ENCODE measurements at places on chromosomes 12 and 14.
A peak's percentile ranks its signal among the peaks of the same experiment; 100 is the strongest.

GRCh38 chr12:31278832-31279231, 47.1 kb downstream of the SINHCAF start:
- no peak for DNase-seq

- peak; percentile 33 for DNase-seq
Measured at GRCh38 chr12:8156845-8157244, at the start of gene ZNF705A. Gene ZNF705A (plus strand): TSS chr12:8157015. CDS start chr12:8172626, 15,611 bp downstream.

GRCh38 chr12:7130701-7131501, 730 bp downstream of the CLSTN3 start:
- DNase-seq = peak; percentile 81

DNA sequence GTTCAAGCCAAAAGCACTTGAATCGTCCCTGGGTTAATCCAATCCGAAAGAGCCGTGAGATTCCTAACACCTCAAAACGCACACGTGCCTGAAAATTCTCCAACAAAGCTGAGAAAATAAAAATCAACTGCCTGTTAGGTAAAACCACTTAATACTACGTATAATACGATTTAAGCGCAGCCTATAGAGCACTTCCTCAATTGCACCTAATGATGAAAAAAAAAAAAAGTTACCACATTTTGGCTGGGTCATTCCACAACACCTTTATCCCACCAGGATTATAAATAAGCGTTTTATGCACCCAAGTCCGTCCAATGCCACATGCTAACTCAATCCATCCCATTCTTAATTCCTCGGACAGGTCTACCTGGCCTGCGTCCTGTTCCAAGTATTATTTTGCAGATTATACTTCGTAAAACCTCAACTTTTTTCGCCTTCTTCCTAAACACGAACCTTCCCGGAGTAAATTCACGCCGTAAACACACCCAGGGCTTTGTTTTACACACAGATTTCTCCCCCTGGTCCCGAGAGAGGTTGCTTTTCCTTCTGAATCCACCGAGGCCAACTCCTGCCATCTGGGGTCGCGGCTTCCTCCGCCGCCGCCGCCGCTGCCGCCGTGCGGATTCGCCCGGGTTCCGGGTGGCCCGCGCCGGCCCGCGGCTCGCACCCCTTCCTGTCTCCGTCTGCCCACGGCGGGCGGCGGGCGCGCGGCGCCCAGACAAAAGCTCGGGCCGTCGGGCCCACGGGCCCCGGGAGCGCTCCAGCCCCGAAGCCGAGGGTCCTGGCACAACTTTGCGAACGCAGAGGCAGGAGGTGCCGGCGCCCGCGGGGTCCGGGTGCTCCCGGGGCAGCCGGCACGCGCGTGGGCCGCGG, 66.2 kb downstream of the RNF34 start:
- no peak for DNase-seq

DNA sequence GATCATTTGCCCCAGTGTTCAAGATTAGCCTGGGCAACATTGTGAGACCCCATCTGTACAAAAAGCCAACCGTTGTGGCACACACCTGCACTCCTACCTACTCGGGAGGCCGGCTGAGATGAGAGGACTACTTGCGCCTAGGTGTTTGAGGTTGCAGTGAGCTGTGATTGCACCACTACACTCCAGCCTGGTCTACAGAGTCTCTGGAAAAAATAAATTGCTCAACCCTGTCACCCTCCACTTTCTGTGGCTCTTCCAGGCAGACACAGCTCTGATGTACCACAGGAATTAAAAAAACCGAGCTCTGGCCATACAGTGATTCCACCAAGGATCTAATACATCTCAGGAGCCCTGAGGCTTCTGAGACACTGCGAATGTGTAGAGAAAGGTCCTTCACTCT, 14.4 kb downstream of the TIMELESS start:
- DNase-seq = no peak

DNA sequence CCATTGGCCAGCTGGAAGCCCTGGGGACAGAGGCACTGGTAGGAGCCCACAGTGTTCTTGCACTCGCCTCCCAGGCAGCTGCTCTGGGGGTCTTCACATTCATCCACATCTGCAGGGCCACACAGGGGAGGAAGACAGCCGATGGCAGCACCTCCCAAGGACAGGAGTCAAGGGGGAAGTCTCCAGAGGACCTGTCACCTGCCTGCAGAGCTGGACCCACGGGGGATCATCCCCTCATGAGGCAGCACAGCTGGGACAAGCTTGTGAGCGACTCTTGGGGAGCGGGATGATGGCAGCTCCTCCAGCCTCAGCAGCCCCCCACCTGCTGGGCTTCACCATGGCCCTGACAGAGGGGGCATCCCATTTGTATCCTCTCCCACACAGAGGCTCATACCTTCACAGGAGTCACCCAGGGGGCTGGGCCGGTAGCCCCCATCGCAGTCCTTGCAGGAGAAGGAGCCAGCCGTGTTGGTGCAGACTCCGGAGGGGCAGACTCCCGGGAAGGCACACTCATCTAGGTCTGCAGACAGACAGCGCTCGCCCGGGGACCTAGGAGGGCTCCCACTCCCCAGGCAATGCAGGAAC, 15.4 kb downstream of the ISCA2 start:
- no peak for DNase-seq

DNA sequence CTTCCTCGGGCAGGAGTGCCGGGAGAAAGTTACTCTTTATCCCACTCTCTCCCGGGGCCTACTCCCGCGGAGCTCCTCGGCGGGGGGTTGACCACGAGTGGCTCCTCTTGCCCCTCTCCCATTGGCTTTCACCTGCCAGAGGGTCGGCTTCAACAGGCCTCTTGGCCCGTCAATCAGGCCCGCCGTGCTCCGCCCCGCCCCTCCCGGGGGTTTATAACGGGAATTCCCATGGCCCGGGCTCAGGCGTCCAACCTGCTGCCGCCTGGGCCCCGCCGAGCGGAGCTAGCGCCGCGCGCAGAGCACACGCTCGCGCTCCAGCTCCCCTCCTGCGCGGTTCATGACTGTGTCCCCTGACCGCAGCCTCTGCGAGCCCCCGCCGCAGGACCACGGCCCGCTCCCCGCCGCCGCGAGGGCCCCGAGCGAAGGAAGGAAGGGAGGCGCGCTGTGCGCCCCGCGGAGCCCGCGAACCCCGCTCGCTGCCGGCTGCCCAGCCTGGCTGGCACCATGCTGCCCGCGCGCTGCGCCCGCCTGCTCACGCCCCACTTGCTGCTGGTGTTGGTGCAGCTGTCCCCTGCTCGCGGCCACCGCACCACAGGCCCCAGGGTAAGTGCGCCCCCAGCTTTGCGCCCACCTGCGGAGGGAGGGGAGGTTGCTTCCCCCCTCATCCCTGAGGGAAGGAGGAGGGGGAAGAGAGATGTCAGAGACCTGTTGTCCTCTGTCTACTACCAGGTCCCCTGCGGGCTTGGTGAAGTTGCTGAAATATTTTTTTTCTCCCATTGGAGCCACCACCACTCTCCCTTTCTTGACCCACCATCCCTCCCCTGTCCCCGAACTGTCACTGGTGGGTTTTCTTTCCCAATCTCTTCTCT, at the start of gene SMOC1:
Gene SMOC1 (plus strand): TSS at position 242 of the 869 bp plus-strand sequence. CDS start 263 bp downstream, at position 505.
- peak; percentile 100 for DNase-seq

DNA sequence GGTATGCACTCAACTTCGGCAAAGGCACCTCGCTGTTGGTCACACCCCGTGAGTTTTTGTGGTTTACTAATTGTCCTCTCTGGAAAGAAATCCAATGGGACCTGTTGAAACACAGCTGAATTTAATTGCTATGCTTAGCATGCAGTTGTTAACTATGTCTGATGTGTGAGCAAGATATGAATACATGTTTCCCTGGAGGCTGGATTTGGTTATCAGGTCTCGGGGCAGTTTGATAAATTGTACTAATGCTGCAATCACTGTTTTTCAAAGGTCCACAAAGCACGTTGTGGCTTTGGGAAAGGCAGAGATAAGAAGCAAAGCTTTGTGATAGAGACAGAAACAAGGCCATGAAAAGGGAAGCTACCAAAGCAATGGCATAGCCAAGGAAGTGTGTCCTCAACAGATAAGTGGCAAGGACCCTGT, 91.3 kb downstream of the DAD1 start:
- no peak for DNase-seq

- DNase-seq = no peak
Measured at GRCh38 chr14:101845896-101846295, 84.4 kb downstream of the PPP2R5C start.

- DNase-seq = peak; percentile 79
Measured at GRCh38 chr14:102096569-102097188, 9.8 kb upstream of the HSP90AA1 start.

DNA sequence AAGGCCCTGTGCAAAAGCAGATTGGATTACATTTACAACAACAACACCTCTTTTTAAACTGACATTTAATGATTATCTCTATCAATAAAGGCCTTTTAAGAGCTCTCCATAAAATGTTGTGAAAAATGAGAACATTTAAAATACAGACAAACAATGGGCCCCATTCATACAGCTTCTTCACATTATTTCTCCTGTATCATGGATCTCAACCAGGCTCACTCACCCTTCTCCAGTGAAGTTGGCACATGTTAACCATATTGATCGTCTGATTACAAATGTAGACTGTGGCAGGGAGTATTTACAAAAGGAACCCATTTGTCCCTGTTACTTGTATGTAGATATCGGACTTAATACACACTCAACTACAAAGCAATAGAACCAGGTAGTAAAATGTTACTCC, 220.2 kb upstream of the BTG1 start:
- no peak for DNase-seq

DNA sequence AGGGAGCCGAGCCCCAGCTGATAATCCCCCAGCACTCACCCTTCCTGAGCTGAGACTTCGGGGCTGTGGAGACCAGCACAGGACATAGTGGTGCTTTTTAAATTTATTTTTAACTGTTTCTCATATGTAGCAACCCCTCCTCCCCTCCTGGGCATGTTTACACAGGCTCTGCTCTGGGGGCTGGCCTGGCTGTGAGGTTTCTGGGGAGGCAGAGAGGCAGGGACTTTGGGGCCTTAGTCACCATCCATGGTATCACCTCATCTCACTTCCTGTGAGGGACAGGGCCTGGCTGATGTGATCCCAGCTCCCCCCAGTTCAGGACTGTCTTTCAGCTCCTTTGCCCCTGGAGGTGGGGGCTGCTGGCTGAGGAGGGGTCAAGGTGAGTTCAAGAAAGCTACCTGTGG, 20.4 kb downstream of the VASH1 start:
- no peak for DNase-seq

- no peak for DNase-seq
Measured at GRCh38 chr12:114919479-114919878, 235.5 kb upstream of the TBX3 start.

DNA sequence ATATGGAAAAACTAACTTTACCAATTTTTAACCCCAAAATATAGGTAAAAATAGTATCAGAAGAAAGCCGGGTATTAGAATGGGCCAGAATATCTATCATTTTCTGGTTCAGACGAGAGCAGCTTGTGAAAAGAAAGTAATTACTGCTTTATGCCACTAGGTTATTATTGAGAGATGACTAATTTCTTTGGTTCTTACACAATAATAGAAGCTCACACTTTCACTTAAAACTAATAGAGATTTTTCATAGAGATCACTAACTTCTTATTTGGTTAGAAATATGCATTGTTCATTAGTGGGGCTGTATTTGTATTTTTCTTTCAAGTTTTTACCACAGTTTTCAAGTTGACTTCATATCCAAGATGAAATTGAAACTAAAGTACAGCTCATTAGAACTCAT, 1241.2 kb upstream of the FLRT2 start:
- DNase-seq = no peak

- DNase-seq = no peak
Measured at GRCh38 chr12:109439181-109439580, 37.9 kb downstream of the KCTD10 start.

GRCh38 chr14:23381871-23382270, 5.0 kb downstream of the CMTM5 start:
- no peak for DNase-seq

DNA sequence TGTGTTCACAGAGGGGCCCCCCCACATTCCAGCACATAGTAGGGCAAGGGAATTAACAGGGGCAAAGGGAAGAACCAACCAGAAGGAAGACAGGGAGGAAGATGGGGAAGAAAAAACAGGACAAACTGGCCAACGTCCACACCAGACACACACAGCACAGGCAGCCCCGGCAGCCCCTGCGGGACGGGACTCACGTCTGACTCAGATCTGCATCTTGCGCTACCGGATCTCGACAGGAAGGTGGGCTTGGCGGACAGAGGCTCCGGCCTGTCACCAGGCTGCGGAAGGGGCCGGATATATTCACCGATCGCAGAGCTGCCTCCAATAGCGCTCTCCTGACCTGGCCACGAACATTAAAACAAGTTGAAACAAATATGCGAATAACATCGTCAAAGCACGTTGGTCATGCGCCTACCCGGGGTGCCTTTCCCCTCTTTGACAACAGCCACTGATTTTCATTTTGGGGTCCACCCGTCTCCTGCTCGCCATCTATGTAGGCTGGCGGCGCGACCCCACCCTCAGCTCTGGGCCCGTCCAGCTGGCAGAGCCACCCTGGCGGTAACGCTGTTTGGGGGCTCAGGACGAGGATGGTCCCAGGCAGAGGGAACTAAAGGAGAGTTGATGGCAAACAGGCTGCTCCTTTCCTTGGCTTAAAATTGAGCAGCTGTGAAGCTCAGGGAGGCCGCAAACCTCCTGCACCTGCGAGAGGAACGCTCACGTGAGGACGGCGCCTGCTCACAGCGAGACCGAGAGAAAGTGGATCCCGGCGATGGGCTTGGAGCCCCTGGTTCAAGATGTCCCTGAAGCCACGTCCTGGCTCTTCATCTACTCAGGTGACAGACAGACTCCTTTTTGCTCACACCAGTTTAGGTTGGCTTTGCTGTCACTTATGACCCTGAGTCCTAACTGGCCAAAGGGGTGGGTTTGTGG, 113.6 kb downstream of the PIWIL1 start:
- DNase-seq = no peak

- DNase-seq = no peak
Measured at GRCh38 chr12:92721130-92721529, 18.3 kb downstream of the PLEKHG7 start.

DNA sequence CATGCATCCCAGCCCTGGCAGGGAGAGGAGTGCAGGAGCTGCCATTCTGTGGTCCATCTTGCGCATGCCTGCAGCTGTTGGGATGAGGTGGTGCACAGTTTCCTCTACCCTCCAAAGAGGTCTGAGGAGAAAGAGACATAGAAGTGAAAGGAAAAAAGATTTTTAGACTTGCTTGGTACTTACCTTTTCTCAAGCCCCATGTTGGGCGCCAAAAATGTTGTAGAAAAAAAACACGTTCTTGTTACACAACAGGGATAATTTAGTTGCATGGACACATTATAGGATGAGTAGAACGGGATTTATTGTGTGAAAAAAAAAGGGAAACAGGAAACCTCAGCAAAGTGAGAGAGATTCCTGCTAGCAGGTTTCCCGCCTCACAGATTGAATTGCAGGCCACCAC, 244.4 kb upstream of the GARIN2 start:
- DNase-seq = no peak

DNA sequence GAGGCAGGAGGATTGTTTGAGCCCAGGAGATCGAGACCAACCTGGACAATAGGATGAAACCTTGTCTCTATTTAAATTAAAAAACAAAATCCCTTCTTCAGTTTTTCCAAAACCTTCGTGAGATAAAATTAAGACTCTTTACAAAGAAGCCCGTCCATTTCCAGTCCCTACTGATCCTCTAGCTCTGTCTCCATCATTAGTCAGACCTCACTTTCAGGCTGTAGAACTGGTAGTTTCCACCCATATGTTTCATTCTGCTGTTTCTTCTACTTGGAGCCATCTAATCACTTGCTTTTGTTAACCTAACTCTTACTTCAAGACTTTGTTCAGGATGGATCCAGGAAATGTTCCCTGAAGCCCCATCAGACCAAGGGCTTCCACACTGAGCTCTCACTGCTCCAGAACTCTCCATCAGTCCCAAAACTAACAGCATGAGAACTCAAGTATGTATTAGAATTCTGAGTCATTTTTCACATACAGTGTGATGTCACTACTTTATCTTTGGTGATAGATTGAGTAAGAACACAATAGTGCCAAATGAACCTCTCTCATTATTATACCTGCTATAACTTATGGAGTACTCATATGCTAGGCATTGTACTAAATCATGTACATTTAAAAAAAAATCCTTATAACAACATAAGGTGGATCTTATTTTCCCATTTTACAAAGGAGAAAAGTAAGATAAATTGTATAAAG, 90.8 kb downstream of the PRICKLE1 start:
- no peak for DNase-seq
